BJ (cell line): ENCODE measurements at places on chromosomes 11 and 22.

- no peak for DNase-seq
These were observed 10.5 kb downstream of the DNAJB13 start for GRCh38 chr11:73961321-73961720.

GRCh38 chr11:9775398-9775779 lies 111.5 kb downstream of the SWAP70 start:
- DNase-seq: no peak

DNA sequence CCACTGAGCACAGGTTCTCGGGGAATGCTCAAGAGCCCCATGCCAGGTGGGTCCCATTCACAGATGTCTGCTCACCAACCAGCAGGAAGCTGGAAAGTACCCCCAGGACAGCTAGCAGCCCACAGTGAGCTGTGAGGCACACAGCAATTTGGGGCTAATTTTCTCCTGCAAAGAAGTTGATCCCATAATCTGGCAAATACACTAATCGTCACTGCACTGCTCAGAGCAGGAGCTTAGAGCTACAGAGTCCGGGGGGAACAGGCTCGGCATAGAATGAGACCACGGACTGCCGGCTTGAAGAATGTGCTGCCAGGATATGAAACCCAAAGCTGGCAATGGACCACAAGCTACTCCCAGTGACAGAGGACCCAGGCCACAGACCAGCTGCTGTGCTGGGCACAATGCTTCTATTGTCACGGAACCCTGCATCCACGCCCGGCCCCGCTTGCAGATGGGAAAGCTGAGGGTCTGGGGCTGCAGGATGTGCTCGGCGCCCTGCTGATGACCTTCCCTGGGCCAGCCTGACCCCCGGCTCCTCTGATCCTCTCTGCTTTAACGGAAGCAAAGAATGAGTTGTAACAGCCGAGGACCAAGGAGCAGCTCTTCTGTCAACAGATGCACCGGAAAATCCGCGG lies 239.7 kb downstream of the CTTN start:
- no peak for DNase-seq

DNA sequence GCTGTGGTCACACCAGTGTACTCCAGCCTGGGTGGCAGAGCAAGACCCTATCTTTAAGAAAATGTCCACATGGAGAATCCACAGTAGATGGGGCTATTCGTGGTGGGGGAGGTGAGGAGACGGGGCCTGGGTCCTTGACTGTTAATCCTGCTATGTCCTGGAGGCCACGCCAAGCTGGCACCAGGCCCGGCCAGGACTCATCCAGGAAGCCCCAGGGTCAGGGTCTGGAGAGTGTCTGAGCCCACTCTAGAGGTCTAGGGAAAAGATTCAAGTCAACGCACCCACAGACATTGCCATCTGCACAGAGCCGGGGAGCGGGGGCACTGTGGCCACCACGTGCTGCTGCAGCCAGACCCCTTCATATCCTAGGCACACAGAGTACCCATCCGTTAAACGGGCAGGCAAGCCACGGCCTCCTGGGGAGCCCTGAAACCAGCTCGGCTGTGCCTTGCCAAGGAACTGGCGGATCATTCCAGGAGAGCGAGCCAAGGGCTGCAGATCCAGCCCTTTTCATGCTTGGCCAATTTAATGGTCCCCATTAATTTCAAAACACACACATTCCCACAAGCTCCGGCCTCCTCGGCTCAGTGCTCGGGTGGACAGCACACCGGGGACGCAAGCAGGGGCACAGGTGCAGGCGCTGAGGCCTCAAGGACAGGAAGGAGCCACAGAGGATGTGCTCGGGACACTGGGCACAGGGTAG lies 24.7 kb downstream of the MACROD1 start:
- DNase-seq: no peak

DNA sequence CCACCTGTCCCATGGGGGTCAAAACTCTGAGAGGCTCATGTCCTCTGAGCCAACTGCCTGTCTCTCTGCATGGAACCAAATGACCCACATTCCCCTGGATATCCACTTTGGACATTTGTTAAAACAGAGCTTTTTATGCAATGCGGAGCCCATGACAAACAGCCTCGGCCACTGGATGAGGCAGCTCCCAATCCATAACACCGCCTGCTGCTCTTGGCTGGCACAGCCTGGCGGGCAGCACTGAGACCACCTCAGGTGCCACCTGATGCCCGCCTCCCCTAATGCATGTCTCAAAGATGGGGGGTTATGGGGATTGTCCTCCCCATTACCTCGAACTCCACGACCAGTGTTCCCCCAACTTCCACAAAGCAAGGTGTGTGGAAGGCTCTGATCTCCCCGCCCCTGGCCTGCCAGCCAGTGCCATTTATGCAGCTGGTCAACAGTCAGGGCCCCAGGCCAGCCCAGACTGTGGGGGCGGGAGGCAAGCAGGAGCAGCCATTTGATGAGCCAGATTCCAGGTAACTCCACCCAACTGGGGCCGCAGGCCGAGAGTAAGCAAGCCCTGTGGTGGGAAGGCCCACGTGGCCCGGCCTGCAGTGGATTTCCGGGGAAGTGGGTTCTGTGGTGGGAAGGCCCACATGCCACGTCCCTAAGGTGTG lies 84.2 kb downstream of the PHF21B start:
- no peak for DNase-seq

DNA sequence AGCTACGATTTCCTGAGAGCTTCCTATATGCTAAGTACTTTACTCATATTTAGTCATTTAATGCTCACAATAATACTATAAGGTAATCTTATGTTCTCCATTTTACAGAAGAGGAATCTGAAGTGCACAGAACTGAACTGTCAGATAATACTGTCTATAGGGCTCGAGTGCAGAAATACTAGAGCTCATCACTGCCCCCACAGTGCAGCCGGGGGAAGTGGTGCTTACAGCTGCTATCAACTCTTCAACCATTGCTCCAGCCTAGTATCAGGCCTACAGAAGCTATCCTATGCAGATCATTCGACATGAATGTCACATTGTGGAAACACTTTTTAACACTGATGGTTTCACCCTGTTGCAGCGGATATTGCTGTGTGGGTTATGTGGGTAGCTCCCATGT lies 929.9 kb downstream of the NTM start:
- DNase-seq: no peak

DNA sequence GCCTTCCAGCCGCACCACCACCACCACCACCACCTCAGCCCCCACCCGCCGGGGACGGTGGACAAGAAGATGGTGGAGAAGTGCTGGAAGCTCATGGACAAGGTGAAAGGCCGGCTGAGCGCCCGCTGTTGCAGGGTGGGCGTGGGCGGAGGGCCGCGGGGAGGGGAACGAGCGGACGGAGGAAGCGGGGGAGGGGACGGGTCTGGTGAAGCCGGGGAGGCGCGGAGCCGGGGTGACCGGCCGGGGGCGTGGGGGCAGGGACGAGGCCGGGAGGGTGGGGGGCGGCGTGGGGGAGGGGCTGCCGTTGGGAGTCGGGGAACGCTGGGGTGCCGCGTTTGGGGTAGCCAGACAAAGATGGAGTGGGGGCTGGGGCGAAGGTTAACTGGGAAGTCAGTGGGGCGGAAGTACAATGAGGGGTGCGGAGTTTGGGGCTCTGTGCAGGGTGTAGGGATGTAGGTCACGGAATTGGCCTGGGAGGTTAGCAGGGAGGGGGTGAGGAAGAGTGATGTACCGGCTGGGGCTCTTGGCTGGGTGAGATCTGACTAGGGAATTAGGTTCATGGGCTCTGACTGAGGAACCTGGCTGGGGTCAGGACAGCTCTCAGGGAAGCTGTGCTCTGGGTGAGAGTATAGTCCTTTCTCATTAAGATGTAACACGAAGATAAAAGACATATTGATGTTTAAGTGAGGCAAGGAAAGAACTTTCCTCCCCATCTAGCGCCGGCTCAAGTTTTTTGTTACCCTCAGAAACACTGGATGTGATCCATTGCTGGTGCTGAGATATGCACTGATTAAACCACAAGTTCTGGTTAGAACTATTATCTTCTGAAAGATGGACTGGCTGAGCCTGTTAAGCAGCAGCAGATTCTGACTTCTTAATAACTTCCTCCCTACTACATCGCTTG lies 624 bp downstream of the CBL start:
- no peak for DNase-seq

- no peak for DNase-seq
These were observed 79.8 kb upstream of the NCAM1 start for GRCh38 chr11:112881461-112881860.

DNA sequence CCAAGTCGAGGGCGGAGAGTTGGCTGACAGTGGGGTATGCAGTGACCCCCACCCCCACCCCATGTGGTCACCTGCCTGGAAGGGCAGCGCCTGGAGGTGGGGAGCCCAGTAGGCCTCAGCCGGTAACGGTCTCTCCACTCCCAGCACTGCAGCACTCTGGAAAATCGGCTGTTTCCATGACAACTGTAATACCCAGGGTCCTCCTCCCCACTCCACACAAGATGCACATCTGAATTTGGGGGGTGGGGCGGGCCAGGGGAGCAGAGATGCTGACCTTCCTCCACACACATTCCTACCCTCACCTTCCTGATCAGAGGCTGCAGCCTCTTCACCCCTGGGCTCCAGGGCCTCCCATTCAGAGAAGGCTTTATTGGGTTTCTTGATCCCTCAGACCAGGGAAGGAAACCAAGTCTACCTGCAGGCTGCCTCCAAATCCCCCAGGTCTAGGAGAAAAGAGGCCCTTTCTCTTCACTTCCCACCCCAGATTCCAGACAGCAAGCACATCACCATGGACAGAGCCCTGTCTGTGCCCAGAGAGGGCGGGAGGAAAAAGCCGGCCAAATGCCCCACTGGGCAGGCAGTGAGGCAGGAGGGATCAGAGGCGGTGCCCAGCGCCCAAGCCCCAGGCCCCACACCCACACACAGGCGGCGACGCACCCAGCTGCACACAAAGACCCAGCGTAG lies 46.5 kb downstream of the SLC22A12 start:
- no peak for DNase-seq

- DNase-seq: no peak
These were observed 6.8 kb upstream of the CHKA start for GRCh38 chr11:68127714-68128681.

- no peak for DNase-seq
These were observed 1342.7 kb upstream of the TENM4 start for GRCh38 chr11:80783561-80783960.

DNA sequence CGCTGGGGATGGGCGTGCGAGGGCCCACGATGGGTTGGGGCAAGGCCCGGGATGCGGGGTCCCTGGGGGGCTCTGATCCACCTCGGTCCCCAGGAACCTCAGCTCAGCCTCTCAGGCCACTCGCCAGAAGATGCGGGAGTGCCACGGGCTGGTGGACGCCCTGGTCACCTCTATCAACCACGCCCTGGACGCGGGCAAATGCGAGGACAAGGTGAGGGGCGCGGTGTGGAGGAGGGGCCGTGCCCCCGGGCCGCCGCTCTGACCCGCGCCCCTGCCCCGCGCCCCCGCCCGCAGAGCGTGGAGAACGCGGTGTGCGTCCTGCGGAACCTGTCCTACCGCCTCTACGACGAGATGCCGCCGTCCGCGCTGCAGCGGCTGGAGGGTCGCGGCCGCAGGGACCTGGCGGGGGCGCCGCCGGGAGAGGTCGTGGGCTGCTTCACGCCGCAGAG lies 6.3 kb downstream of the PKP3 start:
- no peak for DNase-seq

DNA sequence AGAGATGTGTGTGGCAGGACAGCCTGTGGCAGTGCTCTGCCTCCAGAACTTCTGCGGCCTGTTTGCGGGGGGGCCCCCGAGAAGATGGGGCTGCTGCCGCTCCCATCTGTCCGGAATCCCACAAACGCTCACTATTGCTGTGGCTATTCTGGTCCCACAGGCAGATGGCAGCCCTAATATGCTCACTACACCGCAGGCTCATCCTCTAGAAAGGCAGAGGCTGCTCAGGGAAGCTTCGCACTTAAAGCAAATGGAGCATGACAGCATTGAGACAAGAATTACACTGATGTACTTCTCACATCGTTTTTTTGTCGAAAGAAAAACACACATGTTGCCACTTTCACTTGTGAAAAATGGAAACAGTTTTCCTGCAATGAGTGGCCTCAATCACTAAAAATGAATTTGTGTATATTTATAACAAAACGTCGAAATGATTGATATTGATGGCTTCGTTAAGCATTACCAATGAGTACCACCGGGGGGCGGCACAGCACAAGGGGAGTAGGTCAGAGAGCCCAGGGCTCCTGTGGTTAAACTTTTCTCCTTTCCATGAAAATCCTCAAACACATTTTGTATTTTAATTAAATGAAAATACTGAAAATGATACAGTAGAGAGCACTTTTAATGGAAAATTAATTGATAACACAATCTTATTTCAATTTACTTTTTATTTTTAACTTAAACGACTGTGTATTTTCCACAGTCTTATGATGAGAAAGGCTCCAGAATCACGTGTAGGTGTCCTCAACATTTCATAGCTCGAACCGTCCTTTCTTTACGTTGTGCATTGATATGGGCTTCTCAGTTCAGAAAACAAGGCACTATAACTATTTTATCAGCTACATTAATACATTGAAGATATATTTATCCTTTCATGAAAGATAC lies 69.1 kb downstream of the CTTN start:
- no peak for DNase-seq

DNA sequence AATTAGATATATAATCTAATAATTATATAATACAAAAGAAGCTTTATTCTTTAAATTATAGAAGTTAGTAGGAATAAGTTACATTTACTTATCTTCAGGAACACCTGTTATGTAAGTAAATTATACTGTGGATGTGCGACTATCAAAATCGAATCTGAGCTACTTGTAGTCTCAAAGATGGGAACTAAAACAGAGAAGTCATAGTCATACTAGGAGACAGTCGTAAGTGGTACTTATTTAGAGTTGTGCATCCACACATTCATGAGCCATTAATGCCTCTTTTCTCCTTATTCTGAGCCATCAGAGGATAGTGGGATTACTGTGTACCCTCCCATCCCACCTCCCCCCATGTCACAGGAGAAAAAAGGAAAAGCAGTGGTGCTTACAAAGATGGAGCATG lies 114.4 kb downstream of the CADM1 start:
- no peak for DNase-seq

GRCh38 chr11:794013-794765 lies 3.9 kb downstream of the SLC25A22 start:
- no peak for DNase-seq

DNA sequence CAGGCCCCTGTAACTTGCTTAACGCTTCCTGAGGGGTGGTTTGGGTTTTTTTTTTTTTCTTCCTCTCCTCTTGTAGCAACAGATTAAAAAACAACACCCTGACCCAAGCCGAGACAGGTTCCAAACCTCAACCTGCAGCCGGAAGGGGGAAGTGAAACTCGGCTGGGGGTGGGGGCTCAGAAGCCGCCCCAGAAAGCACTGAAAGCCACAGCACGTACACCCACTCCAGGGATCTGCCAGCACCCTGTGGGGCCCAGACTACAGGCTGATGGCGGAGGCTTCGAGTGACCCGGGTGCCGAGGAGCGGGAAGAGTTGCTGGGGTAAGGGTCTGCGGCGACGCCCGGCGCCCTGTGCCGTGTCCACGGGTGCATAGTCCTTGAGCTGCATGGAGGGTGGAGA lies at the start of gene LSP1:
Gene LSP1, plus strand, starts transcription at position 208 of the 400 bp plus-strand sequence. Its CDS starts 61 bp downstream, at position 269.
- no peak for DNase-seq

- no peak for DNase-seq
These were observed 449.1 kb downstream of the MN1 start for GRCh38 chr22:27352426-27352825.

DNA sequence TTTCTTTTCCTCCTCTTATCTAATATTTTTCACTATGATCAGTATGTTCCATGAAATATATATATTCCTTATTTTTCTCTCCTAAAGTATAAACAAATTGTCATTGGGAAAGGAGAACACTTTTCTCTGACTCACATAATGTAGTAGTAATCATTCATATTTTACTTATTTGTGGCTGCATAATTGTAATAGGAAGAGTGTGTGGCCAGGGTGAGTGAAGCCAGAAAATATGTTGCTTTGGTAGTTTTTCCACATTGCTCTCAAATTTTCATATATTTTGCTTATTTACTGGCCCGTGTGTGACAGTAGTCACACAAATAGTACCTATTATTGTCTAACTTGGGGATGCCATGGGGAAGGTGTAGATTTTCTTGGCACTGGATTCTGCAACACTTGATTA lies 172.1 kb downstream of the DYNC2H1 start:
- DNase-seq: no peak
